Amniotic stem cell (primary cell): ENCODE measurements at places on chromosomes 16 and 17.

DNA sequence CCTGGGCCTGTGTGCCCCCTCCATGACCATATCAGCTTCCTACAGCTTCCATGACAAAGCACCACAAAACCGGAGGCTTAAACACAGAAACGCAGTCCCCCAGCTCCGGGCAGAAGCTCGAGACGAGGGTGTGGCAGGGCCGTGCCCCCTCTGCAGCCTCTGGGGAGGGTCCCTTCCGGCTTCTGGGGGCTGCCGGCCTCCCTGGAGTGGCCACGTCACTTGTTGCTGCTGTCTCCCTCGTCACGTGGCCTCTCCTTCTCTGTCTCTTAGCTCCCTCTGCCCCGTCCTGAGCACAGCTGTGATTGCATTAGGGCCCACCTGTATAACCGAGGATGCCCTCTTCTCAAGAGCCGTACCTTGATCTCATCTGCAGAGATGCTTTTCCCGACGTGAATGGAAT, 64.6 kb downstream of the JPH3 start:
- DNase-seq: no peak

GRCh38 chr17:65556910-65557348, 4.5 kb downstream of the AXIN2 start:
- DNase-seq: no peak

- DNase-seq: no peak
These were observed 158.8 kb downstream of the CHD9 start for GRCh38 chr16:53213542-53213941.

GRCh38 chr16:62170642-62171041, 134.4 kb upstream of the CDH8 start:
- no peak for DNase-seq

DNA sequence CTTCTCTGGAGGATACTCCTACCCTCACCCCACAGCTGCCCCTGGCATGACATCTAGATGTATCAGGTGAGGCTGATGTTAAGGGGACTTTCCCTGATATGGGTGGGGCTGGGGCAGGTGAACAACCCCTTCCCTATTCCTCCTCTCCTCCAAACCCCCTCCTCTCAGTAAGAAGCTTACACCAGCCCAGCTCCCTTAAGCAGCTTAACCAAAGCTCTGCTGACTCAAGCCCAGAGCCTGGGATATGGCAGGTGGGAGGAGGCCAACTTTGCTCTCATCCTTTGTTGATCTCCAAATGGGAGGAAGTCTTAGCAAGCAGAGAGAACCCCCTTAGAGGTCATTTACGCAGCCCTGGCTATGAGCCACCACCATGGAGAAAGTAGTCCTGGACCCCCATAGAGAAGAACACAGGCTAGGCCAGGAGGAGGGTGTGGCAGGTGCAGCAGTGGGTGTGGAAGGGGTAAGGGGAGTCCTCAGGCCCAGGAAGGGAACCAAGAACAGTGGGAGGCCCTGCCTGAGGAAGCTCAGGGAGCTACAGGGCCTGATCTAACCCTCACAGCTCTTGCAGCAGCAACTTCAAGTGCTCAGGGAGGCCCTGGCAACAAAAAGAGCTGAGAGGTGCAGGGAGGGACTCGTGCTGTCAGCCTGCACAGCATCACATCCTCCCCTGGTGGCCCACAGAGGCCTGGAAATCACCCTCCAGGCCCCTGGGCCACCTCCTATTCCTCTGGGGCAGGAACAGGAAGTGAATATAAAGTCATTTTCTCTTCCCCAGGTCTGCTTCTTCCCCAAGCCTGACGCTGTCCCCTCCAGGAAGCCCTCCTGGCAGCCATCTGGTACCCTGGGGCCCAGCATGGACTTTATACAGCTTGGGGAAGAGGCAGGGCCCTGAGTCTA, 2.9 kb downstream of the UNC119 start:
- DNase-seq: no peak
